AG08395 (cell line): ENCODE measurements at places on chromosomes 11 and 22.

GRCh38 chr11:58530236-58530635 is 22.3 kb upstream of the OR5B21 start:
- DNase-seq = no peak

GRCh38 chr11:44561275-44561805 is 4.1 kb upstream of the CD82 start:
- DNase-seq = no peak

DNA sequence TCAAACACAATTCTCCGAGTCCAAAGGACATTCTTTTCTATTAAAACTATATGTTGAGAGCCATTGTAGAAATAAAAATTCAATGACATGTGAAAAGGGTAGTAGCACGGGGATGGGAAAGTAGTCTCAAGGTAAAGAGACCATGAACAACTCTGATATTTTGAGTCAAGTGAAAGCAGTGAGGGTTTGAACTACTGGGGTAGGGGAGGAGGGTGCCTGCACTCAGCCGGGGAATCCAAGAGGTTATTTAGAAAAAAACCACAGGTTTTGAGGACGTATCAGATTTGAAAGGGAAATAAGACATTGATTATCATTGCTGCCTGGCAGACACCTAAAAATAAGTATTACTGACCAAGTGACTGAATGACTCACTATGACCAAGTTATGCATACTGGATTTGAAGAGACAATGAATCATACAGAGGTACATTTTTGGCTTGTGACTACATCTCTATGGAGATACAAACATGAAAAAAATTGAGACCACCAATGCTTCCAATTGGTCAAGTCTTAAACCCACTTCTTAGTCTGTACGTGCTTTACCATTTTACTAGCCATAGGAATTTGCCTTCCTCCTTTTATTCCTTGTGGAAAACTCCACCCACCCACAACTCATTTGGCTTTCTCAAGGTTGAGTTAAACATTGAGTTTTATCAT is 2.2 kb upstream of the OR52H1 start:
- peak; percentile 67 for DNase-seq

- DNase-seq = peak; percentile 97
Measured at GRCh38 chr22:50305923-50306566, 1.4 kb downstream of the PLXNB2 start.

DNA sequence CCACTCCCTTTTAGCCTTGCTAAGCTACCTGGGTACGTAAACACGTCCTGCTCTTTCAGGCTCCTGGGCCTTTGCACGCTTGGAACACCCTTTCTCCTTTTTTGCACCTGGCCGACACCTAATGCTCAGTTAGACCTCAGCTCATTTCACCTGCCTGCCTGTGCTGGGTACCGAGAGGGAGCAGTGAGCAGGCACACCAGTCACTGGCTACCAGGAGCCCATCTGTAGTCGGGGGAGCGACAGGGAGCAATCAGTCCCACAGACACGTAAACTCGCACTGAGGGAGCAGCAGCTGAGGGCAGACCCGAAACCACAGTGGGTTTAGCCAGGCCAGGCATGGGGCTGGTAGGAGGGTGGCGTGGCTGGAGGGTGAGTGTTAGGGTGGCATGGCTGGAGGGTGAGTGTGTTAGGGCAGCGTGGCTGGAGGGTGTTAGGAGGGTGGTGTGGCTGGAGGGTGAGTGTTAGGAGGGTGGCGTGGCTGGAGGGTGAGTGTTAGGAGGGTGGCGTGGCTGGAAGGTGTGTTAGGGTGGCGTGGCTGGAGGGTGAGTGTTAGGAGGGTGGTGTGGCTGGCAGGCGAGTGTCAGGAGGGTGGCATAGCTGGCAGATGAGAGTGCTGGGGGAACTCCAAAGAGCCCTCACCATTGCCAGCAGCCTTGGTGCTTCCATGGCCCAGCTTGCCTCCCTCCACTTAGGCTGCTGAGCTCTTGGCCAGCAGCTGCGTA is 6.4 kb upstream of the GTSE1 start:
- DNase-seq = no peak

- peak; percentile 84 for DNase-seq
Measured at GRCh38 chr11:12157241-12157661, 46.9 kb downstream of the MICAL2 start.

DNA sequence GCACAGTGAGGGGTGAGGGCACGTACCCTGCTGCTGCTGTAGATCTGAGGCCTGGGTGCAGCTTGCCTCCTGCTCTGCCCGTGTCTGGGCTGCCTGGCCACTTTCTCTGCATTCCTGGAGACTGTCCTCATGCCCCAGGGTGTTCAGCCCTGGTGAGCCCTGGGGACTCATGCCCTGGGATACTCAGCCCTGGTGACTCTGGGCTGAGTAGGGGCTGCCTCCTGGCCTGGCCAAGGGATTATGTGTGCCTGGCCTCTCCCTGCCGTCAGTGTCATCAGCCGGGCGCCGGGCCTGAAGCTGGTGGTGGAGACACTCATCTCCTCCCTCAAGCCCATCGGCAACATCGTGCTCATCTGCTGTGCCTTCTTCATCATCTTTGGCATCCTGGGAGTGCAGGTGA is 94.7 kb downstream of the CACNA1I start:
- peak; percentile 40 for DNase-seq

GRCh38 chr11:73137262-73137943 is 4.7 kb downstream of the FCHSD2 start:
- no peak for DNase-seq

DNA sequence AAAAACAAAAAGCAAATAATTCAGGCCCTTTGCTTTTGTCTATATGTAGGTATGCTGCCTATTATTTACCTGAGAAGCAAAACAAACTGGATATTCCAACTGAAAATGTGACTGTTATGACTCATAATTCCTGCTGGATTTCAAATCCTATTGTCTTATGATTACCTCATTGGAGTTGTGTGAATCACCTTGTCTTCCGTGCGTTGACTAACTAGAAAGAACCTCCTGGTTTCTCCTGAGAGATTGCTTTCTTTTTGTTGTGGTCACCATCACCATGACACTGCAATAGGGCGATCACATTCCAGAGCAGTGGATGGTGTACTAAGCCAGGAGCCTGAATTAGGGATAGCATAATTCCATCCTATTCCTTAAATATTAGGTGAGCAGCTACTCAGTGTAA is 23.0 kb upstream of the EXPH5 start:
- peak; percentile 85 for DNase-seq

GRCh38 chr22:50735739-50736030 is 2.3 kb upstream of the ACR start:
- no peak for DNase-seq

DNA sequence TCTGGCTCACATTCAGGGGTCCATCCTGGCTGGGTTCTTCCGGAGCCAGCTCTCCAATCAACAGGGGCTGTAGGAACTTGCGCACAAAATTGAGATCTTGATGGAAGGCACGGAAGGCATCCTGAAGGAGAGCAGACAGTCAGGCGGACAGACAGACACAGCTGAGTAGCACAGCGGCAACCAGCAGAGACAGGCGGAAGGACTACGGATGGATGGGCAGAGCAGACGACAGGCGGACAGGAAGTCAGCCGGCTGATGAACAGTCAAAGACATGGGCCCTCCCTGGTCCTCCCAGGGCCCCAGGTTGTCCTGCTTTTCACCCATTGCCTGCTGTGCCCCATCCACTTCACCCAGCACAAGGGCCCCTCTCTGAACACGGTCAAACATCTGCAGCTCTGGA is 11.3 kb downstream of the FADS3 start:
- DNase-seq = no peak

- peak; percentile 83 for DNase-seq
Measured at GRCh38 chr22:30324014-30324730, 2.6 kb downstream of the TBC1D10A start.

GRCh38 chr11:98725471-98725870 is 295.3 kb upstream of the CNTN5 start:
- DNase-seq = no peak

DNA sequence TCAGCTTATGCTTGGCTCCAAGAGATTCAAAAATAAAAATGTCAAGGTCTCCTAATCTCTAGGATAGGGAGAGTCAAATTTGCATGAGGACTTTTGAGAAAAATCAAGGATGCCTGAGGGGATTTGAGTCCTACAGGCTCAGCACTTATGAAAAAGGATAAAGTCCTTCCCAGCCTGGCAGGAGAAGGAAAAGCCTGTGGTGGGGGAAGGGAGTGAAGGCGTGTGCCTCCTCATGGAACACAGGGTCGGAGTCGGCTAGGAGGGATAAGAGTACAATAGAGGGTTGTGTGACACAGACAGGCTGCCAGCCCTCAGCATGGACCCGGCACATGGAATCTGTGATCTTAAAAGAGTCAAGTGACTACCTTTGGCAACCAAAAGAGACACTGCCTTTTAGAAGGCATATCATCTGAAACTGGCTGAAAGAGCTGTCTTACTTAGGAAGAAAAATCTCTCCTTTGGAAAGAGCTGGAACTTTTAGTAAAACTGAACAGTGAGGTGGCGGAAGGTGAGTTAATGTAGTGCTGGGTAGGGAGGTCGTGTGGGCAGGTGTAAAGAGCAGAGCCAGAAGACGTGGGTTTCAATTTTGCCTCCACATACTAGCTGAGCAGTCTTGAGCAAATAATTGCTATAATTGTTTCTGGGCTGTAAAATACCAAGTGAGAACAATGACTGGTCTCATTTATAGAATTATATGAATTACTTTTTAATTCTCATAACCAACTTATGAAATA is 58.8 kb upstream of the RDX start:
- DNase-seq = no peak

DNA sequence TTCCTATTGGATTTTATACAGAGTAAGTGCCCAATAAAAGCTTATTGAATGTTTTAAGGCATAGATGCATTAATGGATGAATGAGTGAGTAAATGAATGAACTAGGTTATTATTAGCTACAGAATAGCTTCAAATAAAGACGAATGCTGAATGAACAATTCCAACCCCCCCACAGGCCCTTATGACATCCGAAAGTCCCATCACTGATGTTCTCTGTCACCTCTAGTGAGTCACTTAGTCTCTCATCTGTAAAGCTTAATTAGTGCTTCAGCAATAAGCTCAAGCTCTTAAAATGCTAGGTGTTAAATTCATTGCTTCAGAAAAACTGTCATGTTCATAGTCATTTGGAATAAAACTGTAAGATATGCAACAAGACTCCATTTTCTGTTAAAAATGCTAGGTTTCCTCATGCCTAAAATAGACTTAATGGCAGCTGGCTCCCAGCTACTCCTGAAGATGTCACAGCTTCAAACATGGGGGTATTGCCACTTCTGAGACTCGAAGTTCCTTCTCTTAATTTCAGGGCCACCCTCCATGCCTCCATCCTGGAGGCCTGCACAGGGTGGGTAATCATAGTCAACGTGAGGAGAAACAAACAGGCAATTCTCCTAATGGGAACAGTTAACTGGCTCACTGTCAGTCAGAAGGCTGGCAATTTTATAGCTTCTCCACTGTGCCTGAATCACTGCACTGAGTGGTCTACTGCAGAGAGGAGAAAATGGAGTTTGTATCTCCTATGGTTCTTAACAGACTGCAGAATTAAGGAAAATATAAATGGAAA is 355.0 kb upstream of the CTSC start:
- no peak for DNase-seq

DNA sequence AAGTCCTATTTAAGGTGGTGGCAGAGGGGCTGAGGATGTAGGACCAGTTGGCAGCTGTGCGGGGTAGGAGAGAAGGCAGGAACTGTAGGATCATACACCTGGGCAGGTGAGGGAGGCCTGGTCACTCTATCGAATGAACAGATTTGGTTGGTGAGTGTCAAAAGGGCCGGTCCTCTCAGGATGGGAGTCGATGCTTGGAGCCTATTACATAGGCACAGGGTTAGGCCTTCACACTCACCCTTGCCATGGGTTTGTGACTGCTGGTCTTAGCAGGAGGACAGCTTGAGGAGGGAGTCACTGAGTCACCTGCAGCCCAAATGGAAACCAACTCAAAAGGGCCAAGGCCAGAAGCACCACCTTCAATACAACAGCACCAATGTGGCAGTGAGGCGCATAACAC is 80.2 kb upstream of the NARS2 start:
- DNase-seq = no peak

GRCh38 chr22:41106122-41106968 is 14.0 kb downstream of the EP300 start:
- DNase-seq = peak; percentile 28

DNA sequence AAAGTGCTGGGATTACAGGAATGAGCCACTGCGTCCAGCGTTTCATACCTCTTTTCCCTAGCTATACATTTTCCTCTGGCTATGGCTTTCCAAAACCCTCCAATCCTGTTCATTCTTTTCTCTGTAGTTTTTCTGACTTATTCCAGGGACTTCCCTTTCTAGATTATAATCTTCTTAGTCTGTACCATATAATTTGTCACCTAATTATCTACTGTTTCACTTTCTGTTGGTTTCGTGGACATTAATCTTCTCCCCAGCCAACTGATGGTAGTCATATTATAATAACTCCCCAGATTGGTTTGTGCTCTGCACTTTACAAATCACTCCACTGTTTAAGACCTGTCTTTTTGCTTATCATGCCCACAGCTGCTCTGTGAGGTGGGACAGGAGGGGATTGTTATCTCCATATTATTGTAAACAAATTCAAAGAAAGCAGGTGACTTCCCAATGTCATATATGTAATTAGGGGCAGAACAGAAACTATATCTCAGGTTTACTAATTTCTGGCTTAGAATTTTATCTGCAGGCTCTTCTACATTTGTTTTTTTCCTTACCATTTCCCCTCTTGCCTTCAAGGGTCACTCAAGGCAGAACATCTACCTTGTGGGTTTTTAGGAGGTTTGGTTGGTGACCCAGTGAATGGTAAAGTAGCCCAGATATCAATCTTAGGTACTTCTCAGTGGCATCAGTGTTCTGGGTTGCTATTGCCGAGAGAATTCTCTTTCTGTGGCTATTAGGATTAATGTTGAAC is 23.9 kb downstream of the STIM1 start:
- no peak for DNase-seq

GRCh38 chr11:85044911-85045310 is 582.2 kb downstream of the DLG2 start:
- no peak for DNase-seq

GRCh38 chr11:117414724-117415123 is 87.1 kb downstream of the CEP164 start:
- DNase-seq = no peak

GRCh38 chr11:57899378-57899777 is 124.3 kb upstream of the OR9Q1 start:
- no peak for DNase-seq

- DNase-seq = no peak
Measured at GRCh38 chr11:85464283-85464682, 162.9 kb downstream of the DLG2 start.

DNA sequence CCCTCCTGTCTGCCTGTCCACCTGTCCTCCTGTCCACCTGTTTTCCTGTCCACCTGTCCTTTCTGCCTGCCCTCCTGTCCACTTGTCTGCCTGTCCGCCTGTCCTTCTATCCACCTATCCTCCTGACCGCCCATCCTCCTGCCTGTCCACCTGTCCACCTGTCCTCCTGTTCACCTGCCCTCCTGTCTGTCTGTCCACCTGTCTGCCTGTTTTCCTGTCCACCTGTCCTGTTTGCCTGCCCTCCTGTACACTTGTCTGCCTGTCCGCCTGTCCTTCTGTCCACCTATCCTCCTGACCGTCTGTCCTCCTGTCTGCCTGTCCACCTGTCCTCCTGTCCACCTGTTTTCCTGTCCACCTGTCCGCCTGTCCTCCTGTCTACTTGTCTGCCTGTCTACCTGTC is 682.8 kb downstream of the TBC1D22A start:
- no peak for DNase-seq
